ENCODE measurements at places on chromosomes 2 and 18. TPM values are rescaled to one million over a fixed set of nuclear protein-coding genes. Genes with fewer than 3 reads are reported as not detected.

DNA sequence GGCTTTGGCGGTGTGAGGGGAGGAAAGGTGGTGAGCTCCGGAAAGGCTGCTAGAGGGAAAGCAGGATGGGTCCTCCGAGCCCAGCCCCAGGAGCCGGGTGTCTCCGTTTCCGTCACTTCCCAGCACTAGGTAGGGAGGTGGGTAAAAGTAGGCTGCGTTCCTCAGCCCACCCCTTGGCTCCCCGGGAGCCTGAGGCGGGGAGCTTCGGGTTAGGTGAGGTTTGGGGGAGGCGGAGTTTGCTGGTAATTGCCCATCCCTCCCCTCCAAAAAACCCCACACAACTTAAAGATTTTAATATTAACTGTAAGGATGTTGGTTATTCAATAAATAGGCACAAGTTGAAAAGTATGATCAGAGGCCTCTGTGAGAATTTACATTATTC, 552 bp upstream of the ATF2 start:
- peak overlapping the region; percentile 100 for H3K4me3 ChIP-seq
- H3K27me3 ChIP-seq = no peaks in the 10 kb centered on the region
- H3K4me1 ChIP-seq = peaks cover 61% of the 10 kb centered on the region
- no peak for DNase-seq
- H3K36me3 ChIP-seq = peaks cover 31% of the 10 kb centered on the region
- H3K27ac ChIP-seq = peak overlapping the region; percentile 97

GRCh38 chr2:200509235-200509611, 645 bp downstream of the KCTD18 start:
- H3K36me3 ChIP-seq = peaks cover 19% of the 10 kb centered on the region
- H3K27ac ChIP-seq = peak overlapping the region; percentile 74
- H3K4me3 ChIP-seq = peak overlapping the region; percentile 91
- H3K4me1 ChIP-seq = peaks cover 17% of the 10 kb centered on the region

DNA sequence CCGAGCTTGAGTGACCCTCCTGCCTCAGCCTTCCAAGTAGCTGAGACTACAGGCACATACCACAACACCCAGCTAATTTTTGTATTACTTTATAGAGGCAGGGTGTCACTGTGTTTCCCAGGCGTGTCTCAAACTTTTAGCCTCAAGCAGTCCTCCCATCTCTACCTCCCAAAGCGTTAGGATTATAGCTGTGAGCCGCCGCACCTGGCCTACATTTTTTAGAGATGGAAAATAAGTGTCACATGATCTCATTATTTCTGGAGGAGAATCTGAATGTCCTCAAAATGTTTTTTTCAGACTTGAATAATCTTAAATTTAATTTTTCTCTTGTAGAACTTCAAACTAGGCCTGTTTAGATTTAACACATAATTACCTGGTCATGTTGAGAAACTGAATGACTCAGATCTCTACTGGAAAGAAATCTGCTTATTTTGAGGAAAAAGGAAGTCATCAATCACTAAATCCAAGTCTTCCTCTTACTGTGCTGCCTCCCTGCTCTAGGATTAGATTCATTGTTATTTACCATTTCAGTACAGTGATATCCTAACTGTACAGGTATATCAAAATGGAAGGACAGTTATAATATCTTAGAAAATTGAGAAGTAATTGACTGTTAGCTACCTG, 92.4 kb downstream of the COX7A2L start:
- H3K36me3 ChIP-seq = peaks cover 21% of the 10 kb centered on the region
- no peaks in the 10 kb centered on the region for H3K27me3 ChIP-seq
- H3K4me1 ChIP-seq = peaks cover 19% of the 10 kb centered on the region
- H3K4me3 ChIP-seq = no peak overlapping the region
- no peak for DNase-seq
- no peak overlapping the region for H3K27ac ChIP-seq

TFCP2L1 gene
- total RNA-seq = 0.08 TPM

DNA sequence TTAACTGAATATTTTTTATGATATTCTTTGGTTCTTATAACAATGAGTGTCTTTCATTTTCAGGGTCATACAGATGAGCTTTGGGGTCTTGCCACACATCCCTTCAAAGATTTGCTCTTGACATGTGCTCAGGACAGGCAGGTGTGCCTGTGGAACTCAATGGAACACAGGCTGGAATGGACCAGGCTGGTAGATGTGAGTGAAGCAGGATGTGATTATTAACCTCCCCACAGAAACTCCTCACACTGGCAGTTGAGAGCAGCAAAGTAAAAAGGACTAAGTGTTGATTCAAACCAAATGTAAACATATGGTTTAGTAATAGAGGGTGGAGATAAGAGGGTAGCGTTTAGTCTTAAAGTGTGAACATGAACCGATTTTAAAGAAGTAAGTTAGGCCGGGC, 57.8 kb downstream of the COX7A2L start:
- no peaks in the 10 kb centered on the region for H3K27me3 ChIP-seq
- H3K27ac ChIP-seq = no peak overlapping the region
- DNase-seq = no peak
- H3K36me3 ChIP-seq = peaks cover 65% of the 10 kb centered on the region
- peaks cover 30% of the 10 kb centered on the region for H3K4me1 ChIP-seq

- H3K4me1 ChIP-seq = no peaks in the 10 kb centered on the region
- DNase-seq = no peak
- no peaks in the 10 kb centered on the region for H3K36me3 ChIP-seq
- no peak overlapping the region for H3K4me3 ChIP-seq
These were observed 19.5 kb downstream of the CHST10 start for GRCh38 chr2:100397976-100398375.

Measured in activated CD4-positive, alpha-beta memory T cell treated with anti-CD3 and anti-CD28 coated beads, Interleukin-2, amount 10 ng/mL, durations not matched to agents 7 days and 5 days (primary cell).